ENCODE measurements at places on chromosomes 11 and 22.
A peak's percentile ranks its signal among the peaks of the same experiment; 100 is the strongest.

GRCh38 chr11:118091690-118092089 lies 4.9 kb upstream of the SMIM35 start:
- DNase-seq, result no peak

DNA sequence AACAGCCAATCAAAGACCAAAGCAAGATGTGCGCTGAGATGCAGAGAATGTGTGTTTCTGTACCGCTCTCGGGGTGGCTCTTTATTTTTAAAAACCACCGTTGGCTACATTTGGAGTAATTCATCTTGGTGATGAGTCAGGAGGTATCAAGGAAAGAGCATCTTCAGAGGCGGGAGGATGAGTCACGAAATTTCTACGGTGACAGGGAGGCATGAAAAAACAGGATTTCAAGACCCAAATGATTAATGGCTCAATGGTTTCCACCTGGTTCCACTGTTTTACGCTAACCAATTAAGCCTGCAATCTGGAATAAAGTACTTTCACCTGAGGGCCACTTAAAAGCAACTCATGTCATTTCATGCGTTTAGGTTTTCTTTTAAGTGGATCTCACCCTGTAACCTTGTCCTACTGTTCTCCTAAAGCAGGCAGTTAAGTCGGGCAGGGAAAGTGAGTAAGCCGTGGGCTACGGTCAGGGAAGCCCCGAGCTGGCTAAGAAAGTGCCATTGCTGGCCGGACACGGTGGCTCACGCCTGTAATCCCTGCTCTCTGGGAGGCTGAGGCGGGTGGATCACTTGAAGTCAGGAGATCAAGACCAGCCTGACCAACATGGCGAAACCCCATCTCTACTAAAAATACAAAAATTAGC lies 74.6 kb downstream of the CELSR1 start:
- DNase-seq, result no peak

DNA sequence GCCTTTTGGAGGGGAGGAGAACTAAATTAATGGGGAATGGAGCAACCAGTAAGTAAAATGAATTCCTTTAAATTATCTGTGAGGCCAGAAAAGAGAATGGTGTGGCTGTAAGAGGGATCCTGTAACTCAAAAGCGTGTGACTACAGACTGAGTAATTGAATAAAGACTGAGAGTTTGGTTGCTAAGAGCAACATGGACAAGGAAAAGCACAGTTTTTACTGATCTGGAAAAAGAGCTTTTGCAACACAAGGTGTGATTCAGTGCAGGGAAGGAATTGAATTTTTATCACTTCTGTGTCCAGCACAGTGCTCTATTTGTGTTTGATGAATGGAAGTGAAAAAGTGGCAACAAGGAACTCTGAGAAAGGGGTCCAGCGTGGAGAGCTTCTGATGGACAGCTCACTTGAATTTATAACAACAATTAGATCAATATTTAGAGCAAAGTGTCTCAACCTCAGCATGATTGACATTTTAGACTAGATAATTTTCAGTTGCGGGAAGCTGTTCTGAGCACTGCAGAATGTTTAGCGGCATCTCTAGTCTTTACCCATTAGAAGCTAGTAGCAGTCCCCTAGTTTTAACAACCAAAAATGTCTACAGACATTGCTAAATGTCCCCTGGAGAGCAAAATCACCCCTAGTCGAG lies 202.8 kb upstream of the BDNF start:
- DNase-seq, result no peak

GRCh38 chr11:86219311-86220193 lies 25.0 kb upstream of the EED start:
- DNase-seq, result peak; percentile 86

DNA sequence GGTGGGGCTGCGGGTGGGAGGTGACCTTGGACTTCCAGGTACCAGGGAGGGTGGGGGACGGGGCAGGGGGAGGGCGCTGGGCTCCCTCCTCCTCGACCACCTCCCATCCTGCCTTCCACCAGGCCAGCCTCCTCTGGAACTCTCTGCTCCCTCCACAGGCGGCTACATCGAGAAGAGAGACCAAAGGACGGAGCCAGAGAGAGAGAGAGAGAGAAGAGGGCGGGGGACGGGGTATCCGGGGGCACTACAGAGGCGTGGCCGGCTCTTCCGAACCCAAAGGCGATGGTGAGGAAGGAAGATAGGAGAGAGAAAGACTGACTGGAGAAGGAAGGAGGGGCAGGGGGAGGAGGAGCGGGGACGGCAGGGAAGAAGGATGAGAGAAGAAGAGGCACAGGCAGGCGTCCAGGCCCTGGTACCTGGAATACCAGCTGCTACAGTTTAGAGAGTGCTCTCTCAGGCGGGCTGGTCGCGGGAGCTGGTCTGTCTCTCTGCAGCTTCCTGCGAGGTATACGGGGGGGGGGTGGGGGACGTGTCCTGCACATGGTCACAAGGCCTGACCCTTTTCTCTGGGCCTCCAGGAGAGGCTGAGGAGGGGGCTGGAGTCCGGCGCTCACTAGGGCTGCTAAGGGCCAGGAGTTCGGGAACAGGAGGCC lies 38.0 kb downstream of the IGSF9B start:
- no peak for DNase-seq

- no peak for DNase-seq
These were observed 15.0 kb downstream of the INCENP start for GRCh38 chr11:62138630-62139425.

- DNase-seq, result no peak
These were observed 649.7 kb downstream of the METTL15 start for GRCh38 chr11:28757725-28758515.

- DNase-seq, result no peak
These were observed 20.9 kb downstream of the TP53AIP1 start for GRCh38 chr11:128921793-128922192.

- DNase-seq, result no peak
These were observed 7.8 kb upstream of the BCL9L start for GRCh38 chr11:118933486-118933885.

DNA sequence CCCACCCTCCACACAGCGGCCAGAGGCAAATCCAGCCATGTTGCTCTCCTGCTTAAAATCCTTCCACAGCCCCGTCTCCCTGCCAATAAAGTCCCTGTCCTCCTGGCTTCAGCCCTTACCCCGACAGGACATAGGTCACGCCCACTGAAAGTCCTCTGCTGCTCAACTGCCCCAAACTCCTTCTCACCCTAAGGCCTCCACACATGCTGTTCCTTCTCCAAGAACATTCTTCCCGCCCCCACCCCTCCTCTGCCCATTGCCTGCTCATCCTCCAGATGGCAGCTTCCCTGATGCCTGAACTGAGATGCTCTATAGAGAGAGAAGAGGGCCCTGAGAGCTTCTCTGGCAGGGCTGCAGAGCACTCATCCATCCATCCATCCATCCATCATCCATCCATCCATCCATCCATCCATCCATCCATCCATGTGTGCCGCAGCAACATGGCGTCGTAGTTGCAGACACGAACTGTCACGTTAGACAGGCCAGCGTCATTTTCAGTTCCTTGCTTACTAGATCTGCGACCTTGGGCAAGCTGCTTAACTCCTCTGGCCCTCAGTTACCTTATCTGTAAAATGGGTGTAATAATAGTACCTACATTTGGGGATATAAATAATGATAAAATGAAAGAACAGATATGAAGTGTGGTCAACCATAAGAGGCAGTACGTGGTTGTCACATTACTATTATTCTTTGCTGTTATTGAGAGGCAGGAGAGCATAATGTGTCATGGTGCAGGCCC lies 9.4 kb downstream of the NPTXR start:
- DNase-seq, result no peak

- no peak for DNase-seq
These were observed 14.1 kb downstream of the VSIG10L2 start for GRCh38 chr11:125959931-125960330.

DNA sequence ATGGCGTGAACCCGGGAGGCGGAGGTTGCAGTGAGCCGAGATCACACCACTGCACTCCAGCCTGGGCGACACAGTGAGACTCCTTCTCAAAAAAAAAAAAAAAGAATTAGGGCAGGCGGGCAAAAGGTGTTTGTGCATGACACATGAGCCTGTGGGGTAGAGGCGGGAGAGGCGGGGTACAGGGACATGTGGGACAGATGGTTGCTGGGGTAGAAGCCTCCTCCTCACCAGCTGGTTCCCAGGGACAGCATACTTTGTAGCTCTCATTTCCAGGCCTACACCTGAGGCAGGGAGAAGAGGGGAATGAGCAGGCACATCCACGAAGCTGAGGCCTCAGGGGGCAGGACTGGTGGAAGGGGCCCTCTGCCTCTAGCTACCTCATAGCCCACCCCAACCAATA lies 23.7 kb downstream of the YWHAH start:
- DNase-seq, result no peak

- DNase-seq, result no peak
These were observed 299.9 kb downstream of the BRD1 start for GRCh38 chr22:49527611-49528419.

GRCh38 chr11:36149538-36150242 lies 139.5 kb downstream of the COMMD9 start:
- DNase-seq, result peak; percentile 86

GRCh38 chr22:41535244-41535643 lies 9.0 kb downstream of the POLR3H start:
- DNase-seq, result no peak

DNA sequence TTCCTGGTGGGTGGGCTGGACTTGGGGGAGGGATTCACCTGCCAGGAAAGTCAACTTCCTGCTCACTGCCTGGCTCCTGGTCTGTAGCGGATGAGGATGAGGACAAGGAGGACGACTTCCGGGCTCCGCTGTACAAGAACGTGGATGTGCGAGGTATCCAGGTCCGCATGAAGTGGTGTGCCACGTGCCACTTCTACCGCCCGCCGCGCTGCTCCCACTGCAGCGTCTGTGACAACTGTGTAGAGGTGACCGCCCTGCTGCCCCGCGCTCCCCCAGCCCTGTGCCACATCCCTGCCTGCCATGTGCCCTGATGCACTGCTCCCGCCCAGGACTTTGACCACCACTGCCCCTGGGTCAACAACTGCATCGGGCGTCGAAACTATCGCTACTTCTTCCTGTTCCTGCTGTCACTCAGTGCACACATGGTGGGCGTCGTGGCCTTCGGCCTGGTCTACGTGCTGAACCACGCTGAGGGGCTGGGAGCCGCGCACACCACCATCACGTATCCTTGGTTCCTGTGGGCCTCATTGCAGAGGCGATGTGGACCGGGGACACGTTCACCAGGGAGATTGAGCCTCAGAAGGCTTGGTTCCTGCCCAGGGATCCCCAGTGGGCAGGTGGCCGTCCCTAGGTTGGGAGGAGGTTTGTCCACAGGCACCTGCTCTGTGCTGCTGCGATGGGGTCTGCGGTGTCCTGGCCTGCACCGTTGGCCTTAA lies 7.9 kb downstream of the ZDHHC8 start:
- no peak for DNase-seq

GRCh38 chr11:63993993-63994392 lies 7.8 kb downstream of the OTUB1 start:
- DNase-seq, result no peak

- no peak for DNase-seq
These were observed 3.6 kb upstream of the SLCO2B1 start for GRCh38 chr11:75147191-75147874.

- DNase-seq, result no peak
These were observed 516.9 kb downstream of the CNTN5 start for GRCh38 chr11:99537681-99538080.

- DNase-seq, result no peak
These were observed 44.5 kb downstream of the SLC22A24 start for GRCh38 chr11:63099555-63099954.

DNA sequence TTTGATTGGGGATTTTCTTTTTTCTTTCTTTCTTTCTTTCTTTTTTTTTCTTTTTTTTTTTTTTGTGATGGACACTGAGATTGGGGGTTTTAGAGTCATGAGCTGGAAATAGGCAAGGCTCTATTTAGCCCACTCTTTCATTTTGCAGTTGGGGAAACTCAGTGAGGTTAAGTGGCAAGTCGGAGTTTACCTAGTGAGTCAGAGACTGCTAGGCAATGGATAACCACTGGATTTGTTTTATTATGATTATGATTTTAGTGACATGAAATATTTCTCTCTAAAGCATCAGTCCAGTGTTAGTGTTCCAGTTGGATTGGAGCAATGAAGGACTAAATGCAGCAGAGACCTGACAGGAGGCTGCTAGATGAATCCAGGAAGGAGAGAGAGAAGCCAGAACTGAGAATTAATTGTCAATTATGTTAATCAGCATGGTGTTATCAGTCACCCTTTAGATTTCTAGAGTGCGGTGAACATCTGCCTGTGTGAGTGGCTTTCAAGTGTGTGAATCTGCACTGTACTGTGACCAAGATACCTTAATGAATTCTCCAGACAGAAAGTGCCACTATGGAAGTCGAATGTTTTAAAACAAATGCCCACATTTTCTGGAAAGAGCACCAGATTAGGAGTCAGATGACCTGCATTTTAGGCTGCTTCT lies 10.9 kb downstream of the BMAL1 start:
- DNase-seq, result no peak

GRCh38 chr11:32464078-32464477 lies 28.7 kb upstream of the WT1 start:
- peak; percentile 80 for DNase-seq

All from Karpas-422 (cell line).